ENCODE measurements at places on chromosomes 7 and 10. TPM values are rescaled to one million over a fixed set of nuclear protein-coding genes. Genes with fewer than 3 reads are reported as not detected.

DNA sequence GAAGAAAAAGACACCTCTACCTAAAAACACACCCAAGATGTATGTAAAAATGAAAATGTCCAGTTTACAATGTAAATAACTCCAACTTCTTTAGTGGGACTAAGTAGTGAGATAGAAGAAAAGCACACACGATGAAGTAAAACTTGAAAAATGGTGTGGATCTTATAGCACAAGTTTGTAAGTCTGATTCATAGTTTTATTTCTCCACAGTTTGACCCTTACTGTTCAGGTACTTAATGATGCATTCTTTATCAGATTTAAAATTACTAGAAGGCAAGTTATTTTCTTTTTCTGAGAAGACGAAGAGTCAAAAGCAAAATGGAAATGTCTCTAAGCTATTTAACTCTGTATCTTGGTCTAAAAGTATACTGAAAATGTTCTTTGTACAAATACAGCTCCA, 6.1 kb downstream of the NAMPT start:
- no peak overlapping the region for H3K27ac ChIP-seq
- no peaks in the 10 kb centered on the region for H3K4me1 ChIP-seq

DNA sequence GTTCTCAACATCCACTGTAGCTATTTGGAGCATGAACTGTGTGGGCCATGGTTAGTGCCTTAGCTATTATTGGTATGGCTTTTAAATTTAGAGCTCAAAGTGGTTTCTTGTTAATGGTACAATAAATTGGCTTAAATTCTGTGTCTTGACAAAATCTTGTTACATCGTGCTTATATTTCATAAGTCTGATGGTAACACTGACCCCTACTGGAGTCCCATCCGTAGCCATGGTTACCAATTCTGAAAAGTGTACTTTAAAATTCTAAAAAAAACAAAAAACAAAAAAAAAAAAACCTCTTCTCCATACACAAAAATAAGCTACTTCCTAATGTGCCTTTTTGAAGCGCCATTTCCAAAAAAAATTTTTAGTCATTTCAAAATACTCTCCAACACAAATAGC, 6.4 kb upstream of the RPP30 start:
- H3K36me3 ChIP-seq: no peaks in the 10 kb centered on the region
- H3K4me3 ChIP-seq: no peak overlapping the region
- no peaks in the 10 kb centered on the region for H3K4me1 ChIP-seq
- DNase-seq: no peak
- H3K27me3 ChIP-seq: no peaks in the 10 kb centered on the region

DNA sequence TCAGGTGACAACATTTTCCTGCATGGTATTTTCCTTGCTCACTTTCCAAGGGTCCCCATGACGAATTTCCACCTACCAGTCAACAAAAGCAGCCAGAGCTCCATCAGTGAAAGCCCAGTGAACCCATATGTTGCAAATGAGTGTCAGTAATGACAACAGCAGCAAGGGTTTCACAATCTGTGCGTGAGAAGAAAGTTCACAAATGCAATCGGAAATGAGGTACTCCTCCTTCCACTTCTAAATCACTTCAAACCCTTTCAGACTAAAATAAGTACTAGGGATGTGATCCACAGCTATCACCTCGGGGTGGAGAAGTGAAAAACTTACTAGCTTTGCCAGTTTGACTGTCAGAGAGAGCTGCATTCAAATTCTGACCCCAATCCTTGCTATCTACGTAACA, 55.6 kb upstream of the BET1 start:
- no peak for DNase-seq
- no peaks in the 10 kb centered on the region for H3K27me3 ChIP-seq
- no peak overlapping the region for H3K4me3 ChIP-seq
- H3K4me1 ChIP-seq: no peaks in the 10 kb centered on the region

GRCh38 chr7:157622000-157622399, 285.2 kb downstream of the DNAJB6 start:
- no peaks in the 10 kb centered on the region for H3K27me3 ChIP-seq
- no peaks in the 10 kb centered on the region for H3K36me3 ChIP-seq
- H3K4me1 ChIP-seq: no peaks in the 10 kb centered on the region
- no peak overlapping the region for H3K4me3 ChIP-seq

GRCh38 chr7:78677391-78677790, 776.1 kb downstream of the MAGI2 start:
- no peaks in the 10 kb centered on the region for H3K36me3 ChIP-seq
- H3K4me1 ChIP-seq: no peaks in the 10 kb centered on the region
- H3K4me3 ChIP-seq: no peak overlapping the region
- no peak for DNase-seq

FAM3C gene
- total RNA-seq: 104 TPM

DNA sequence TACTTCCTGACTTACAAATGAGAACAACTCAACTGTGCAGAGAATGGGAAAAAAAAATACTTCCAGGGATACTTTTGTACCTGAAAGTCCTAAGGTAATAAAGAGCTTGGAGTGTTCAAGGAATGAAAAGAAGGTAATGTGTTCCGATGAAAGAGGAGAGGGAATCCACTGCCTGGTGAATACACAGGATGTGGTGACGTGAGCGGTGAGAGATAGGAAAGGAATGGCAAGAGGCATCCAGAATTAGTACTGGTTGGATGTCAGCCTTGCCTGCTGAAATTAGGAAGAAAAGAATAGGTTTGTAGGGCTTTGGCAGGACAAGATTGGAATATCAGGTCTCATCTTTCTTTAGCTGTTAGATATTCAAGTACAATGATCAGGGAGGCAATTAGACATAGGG, 347.7 kb downstream of the POM121L12 start:
- DNase-seq: no peak
- H3K36me3 ChIP-seq: no peaks in the 10 kb centered on the region
- no peak overlapping the region for H3K27ac ChIP-seq

DNA sequence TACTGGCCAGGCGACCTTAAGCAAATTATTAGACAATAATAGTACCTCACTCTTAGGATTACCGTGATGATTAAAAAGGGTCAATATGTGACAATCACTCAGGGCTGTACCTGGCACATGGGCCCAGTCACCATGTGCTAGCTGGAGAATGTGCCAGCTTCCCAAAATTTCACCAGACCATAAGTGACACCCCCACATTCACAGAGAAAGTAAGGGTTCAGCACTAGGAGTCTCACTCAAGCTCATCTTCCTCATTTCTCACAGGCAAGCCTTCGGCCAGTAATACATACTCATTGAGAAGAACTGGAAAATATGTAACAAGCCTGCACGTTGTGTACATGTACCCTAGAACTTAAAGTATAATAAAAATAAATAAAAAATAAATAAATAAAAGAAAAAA, 22.4 kb upstream of the C10orf71 start:
- no peak for DNase-seq
- no peaks in the 10 kb centered on the region for H3K27me3 ChIP-seq
- H3K27ac ChIP-seq: no peak overlapping the region
- H3K4me1 ChIP-seq: no peaks in the 10 kb centered on the region
- H3K4me3 ChIP-seq: no peak overlapping the region

DNA sequence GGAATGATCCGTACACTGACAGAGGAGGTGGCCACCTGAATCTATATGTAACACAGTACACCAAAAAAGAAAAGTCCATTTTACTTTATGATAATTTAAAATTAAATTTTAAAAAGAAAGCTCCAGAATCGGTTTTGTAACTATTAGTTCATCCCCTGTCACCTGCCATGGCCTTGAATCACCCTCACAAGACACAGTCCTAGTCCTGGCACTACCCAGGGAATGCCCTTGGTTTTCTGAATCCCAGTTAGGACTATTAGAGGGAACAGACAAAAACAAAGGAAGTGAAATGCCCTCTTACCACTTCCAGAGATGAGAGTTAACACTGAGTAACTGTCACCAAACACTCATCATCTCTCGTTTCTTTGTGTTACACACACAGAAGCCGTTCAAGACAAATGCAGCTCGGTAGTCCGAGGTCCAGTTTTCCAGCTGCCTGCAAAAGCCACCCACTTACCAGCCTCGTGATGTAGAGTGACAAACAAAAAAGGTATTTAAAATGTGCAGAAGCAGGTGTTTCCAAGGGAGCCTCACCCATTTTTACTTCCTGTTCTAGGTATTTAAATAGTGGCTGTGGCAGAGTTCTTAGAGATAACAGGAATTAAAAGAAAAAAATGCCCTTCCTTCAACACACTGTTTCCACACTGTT, 6.1 kb downstream of the PTPRN2 start:
- peaks cover 5% of the 10 kb centered on the region for H3K4me1 ChIP-seq
- no peak overlapping the region for H3K27ac ChIP-seq
- no peak overlapping the region for H3K4me3 ChIP-seq
- no peaks in the 10 kb centered on the region for H3K36me3 ChIP-seq
- no peak for DNase-seq

FBXL13 gene
- 3.1 TPM for total RNA-seq

GRCh38 chr10:4174197-4174596, 389.2 kb upstream of the KLF6 start:
- no peaks in the 10 kb centered on the region for H3K27me3 ChIP-seq
- no peak for DNase-seq
- H3K27ac ChIP-seq: no peak overlapping the region
- no peak overlapping the region for H3K4me3 ChIP-seq
- H3K36me3 ChIP-seq: no peaks in the 10 kb centered on the region
- H3K4me1 ChIP-seq: no peaks in the 10 kb centered on the region

- DNase-seq: no peak
- no peaks in the 10 kb centered on the region for H3K27me3 ChIP-seq
- peak within 1 kb of the TSS; percentile 14 for H3K4me3 ChIP-seq
- no peaks in the 10 kb centered on the region for H3K4me1 ChIP-seq
Measured at GRCh38 chr7:12403287-12404181, at the start of gene VWDE. TSS of gene VWDE (minus strand) at chr7:12403865. CDS start at chr7:12403716, 149 bp downstream.

GRCh38 chr7:122676466-122676865, 22.5 kb downstream of the RNF133 start:
- H3K27ac ChIP-seq: no peak overlapping the region
- no peak for DNase-seq
- H3K4me3 ChIP-seq: no peak overlapping the region
- H3K27me3 ChIP-seq: no peaks in the 10 kb centered on the region
- no peaks in the 10 kb centered on the region for H3K36me3 ChIP-seq

Data from uterus (tissue), 4 donors.